ENCODE measurements at places on chromosomes 2 and 18. TPM values are rescaled to one million over a fixed set of nuclear protein-coding genes. Genes with fewer than 3 reads are reported as not detected.

G6PC2 gene
- 0.11 TPM for total RNA-seq

GRCh38 chr2:221635949-221636348 lies 63.8 kb upstream of the EPHA4 start:
- no peaks in the 10 kb centered on the region for H3K27me3 ChIP-seq
- DNase-seq = no peak
- no peak overlapping the region for H3K4me3 ChIP-seq
- H3K4me1 ChIP-seq = no peaks in the 10 kb centered on the region
- no peak overlapping the region for H3K27ac ChIP-seq
- no peaks in the 10 kb centered on the region for H3K36me3 ChIP-seq

UGT1A7 gene
- 3.1 TPM for total RNA-seq

GRCh38 chr2:210224941-210225672 lies at the start of gene ACADL:
ACADL (minus strand) TSS chr2:210225447; CDS start chr2:210225263, 184 bp downstream.
- no peaks in the 10 kb centered on the region for H3K4me1 ChIP-seq
- H3K27ac ChIP-seq = no peak within 1 kb of the TSS
- peaks cover 22% of the 10 kb centered on the region for H3K27me3 ChIP-seq
- peak; percentile 60 for DNase-seq
- no peaks in the 10 kb centered on the region for H3K36me3 ChIP-seq

TUBA3D gene
- total RNA-seq = not detected

DNA sequence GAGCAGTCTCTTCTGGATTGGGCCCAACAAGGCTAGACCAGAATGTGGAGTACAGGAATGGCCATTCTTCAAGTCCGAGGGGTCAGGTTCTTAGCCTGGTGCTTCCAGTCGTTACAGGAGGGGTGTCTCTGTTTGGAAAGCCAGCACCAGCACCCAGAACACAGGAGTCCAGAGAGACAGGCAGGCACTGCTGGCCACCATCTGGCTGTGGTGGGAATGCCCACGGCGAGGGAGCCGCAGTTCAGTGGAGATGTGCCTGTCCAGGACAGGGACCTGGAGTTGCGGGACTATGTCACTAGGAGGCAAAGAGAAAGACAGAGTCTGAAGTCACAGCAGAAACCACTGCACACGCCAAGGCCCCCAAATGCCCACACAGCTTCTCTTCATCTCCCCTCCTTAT lies 59.1 kb downstream of the TRABD2A start:
- no peak overlapping the region for H3K4me3 ChIP-seq
- no peaks in the 10 kb centered on the region for H3K36me3 ChIP-seq
- no peak overlapping the region for H3K27ac ChIP-seq
- DNase-seq = no peak
- H3K27me3 ChIP-seq = no peaks in the 10 kb centered on the region
